ENCODE measurements at places on chromosomes 16 and 17.

DNA sequence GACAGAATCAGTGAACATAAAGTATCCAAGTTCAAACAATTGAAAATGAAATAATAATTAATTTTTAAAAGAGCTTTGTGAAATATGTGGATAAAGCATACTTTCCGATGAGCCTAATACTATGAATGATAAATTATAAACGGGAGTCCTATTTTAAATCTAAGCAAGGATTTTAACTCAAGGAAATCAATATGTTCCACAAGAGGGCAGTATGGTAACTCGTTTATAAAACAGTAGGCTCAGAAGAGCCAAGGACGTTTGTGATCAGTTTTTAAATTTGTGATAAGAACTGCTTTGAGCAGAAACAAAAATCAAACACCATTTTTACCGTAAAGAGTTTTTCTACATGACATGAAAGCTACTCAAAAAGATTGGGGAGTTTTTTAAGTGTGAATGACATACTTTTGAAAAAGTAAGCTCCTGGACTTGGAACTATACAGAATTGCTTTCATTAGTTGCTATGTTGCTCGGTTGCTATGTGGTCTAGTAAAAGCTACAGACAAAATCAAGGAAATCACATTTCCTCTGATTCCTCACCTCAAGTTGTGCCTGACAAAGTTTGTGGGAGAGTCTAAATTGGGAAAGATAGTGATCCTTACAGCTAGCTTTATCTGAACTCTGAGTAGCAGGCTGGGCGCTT is 11.8 kb upstream of the TEKT1 start:
- peak; percentile 16 for DNase-seq

DNA sequence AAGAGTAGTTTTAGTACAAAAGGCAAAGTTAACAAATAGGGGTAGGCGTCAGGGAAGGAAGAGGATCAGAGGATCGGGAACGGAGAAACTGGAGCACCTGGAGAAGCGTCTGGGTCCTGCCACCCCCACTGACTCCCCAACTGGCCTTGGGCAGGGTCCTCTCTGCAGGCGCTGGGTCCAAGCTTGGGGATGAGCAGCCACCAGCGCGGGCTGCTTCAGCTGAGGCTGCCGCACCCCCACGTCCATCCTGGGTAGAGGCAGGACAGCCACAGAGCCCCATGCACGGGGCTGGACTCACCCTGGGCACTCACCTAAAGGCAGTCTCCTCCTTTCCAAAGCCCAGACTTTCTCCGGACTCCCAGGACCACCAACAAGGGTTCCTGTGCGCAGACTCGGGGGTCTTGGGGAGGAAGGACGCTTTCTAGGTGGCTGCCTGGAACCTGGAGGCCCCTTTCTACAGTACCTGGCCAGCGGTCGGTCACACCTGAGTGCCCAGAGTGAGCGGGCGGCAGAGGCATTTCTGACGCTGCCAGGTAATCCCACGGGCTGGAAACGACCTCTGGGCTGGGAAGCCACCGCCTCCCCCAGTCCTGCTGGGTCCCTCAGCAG is 1.1 kb downstream of the HS3ST6 start:
- DNase-seq, result no peak

- DNase-seq, result no peak
Observed at GRCh38 chr16:73418691-73419090, 370.8 kb upstream of the ZFHX3 start.

DNA sequence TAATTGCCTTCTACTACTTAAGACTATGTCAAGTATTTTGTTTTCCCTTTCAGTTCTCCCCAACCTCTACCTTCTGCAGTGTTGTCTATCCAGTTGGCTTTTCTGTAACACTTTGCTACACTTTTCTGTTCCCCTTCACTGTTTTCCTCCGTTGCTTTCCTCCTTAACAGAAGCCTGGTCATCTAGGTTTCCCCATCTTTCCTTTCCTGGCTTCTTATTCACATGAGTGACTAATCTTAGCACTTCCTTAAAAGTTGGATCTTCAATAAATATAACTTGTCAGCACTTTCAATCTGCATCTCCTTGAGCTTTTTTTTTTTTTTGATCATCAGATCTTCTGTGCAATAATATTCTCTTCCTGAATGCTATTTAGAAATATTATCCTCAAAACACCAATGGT is 2.8 kb upstream of the SLFN11 start:
- DNase-seq, result no peak

DNA sequence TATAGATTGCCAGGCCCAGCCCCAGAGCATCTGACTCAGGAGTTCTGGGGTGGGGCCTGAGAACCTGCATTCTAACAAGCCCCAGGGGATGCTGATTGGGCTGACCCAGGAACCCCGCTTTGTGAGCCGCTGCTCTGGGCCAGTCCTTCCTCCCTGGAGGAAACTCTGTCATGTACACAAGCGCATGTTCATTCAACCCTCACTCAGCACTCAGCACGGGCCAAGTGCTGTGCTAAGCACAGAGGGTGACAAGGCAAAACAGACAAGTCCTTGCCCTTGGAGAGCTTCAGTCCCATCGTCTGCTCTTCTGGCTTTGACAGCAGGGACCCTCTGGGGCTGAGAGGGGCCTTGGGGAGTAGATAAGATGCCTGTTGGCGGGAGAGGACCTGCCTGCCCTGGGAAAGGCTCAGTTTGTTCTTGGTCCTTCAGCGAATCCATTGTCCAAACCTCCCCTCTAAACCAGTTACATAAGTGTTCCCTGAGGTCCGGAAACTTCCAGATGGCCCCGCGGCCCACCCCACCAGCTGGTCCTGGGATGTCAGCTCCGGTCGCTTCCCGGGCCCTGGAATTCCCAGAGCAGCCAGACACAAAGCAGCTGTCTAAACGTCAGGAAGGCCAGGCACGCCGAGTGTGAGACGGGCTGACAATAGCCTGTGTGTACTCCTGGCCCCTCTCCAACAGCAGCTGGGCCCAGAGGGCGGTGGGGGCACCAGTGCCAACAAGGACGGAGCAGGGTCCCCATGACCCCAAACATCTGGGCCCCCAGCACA is 88.8 kb downstream of the ZDHHC7 start:
- DNase-seq, result no peak

DNA sequence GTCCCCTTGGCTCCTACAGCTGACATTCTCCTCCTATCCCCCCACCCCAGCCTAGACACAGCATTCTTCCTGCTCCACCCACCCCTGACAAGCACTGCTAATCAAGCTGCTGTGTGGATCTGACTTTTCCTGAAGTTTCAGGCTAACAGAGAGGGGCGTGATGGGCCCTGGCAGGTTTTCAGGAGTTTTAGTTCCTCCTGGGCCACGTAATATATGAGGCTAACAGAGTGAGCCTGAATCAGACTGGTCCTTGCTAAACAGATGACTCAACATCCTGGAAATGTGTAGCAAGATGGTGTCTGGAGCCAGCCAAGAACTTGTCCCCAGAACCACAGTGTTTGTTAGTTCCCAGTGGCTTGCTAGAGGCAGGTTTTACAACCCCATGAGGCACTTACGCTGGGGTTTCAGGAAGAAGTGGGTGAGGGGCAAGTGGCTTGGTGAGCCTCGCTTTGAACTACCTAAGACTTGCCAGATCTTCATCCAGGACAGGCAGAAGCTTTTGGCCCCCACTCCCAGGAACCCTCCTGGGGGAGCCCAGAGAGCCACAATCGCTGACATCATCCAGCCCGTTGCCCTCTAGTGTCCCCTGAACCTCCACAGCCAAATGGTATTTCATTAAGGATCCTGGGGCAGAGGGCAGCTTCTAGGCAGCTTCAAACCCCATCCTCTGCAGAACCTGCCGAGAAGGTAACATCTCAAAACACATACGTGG is 15.9 kb downstream of the TMEM92 start:
- peak; percentile 96 for DNase-seq

DNA sequence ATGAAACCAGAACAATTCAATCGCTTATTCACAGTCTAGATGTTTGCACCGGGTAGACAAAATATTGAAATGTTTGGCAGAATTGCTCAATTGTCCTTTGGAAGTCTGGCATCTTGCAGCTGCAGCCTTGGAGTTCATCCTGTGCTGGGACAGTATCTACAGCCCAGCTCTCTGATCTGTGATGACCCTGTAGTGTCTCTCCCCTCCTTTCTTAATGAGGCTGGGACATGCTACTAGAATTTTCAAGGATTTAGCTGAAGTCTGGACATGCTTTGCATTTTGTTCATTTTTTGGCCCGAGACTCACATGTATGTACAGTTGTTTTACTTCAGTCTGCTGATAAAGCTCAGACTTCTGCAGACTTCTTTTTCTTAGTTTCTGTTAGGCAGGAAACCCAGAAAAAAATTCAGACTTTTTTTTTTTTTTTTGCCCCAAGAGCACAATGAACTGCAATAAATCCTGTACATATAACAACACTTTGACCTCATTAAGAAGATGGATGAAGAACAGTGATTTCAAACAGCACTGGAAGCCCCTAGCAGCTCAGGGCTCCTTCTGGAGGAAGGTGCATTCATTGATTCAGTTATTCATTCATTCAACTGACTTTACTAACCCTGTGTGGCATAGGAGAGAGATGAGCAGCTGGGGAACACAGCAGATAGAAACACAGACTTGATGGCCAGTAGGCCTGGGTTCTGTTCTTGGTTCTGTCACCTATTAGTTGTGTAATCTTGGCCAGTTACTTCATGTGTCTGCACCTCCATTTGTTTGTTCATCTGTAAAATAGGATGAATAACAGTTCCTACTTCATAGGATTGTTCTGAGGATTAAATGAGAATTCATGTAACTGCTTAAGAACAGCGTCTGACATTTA is 210.0 kb downstream of the MAP2K4 start:
- DNase-seq, result no peak

GRCh38 chr16:86211800-86212199 is 298.5 kb upstream of the FOXF1 start:
- DNase-seq, result no peak

- DNase-seq, result no peak
Observed at GRCh38 chr16:88289001-88289400, 93.8 kb upstream of the ZNF469 start.

DNA sequence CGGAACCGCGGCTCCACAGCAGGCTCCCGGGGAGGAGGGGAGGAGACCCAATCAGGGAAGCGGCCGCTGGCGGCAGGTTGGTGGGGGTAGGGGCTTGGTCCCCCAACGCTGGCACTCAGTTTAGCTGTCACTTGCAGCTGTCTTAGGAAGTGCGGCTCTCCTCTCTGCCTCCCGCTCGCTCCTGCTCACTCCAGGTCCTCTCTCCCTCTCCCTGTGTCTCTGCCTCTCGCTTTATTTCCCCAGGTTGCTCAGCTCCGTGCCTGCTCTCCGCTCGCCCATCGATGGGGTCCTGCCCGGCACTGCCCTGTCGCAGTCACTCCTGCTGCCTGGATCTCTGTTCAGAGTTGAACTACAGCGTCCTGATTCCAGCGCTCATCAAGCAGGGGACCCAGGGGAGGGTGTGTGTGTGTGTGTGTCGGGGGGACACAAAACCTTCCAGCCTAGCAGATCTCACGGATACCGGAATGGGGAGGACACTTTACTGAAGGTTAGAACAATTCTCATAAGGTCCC is 145.6 kb downstream of the ENGASE start:
- no peak for DNase-seq

DNA sequence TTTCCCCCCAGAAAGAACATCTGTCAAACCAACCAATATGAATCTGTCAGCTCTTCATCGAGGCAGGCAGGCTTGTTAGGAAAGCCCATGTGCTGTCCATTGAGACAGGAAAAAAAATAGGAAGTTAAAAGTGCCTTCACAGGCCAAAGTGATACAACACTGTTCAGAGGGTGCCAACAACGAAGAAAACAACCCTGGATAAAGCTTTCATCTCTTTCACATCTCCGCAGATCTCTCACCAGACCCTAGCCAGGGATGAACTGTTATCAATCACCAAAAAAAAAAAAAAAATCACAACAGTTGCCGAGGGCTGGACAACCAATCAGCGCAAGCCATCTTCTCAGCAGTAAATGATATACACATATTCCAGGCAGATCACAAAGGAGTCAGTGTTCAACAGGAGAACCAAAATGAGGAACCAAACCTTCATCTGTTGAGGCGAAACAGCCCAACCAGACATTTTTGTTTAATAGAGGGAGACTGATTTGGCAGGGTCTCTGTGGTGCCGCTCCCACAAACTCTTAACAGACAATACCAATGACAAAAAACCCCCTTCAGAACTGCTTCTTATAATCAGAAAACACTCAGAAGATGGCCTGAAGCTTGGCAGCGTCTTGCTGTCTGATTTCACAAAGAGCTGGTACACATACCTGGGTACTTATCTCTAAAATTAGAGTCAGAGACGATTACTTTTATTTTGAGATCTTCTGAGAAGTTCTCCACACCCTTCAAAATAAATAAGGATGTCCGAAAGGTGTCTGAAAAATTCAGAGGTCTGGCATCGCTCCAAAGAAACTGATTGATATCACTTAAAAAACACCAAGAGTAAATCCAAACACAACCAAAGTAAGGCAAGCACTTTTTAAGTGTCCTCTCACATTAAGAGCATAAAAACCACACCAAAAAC is 1.8 kb downstream of the MAP3K14 start:
- DNase-seq, result no peak

DNA sequence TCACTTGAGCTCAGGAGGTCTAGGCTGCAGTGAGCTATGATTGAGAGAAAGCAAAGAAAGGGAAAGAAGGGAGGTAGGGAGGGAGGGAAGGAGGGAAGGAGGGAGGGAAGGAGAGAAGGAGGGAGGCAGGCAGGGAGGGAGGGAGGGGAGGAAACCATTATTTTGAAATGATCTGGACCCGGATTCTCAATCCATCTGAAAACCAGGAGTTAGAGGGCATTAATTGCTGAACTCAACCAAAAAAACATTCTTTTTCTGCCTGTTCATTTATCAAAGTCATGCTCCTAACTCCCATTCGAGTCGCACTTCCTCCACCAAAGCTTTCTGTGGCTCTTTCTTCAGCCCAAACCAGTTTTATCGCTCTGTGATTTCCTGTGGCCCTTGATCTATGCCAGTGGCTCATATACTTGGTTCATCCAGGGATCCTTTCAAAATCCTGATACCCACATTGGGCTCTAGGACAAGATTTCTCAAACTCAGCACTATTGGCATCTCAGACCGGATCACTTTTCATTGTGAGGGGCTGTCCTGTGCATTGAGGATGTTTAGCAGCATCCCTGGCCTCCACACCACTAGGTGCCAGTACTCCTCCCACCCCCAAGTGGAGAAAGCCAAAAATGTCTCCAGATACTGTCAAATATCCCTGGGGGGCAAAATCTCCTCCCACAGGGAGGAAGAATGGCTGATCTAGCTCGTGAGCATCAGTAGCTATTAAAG is 38.2 kb downstream of the CMTM4 start:
- no peak for DNase-seq

- DNase-seq, result no peak
Observed at GRCh38 chr17:81034168-81034777, 678 bp upstream of the BAIAP2 start.

GRCh38 chr17:27818401-27819105 is 18.2 kb upstream of the NOS2 start:
- no peak for DNase-seq

GRCh38 chr17:82837586-82838320 is 2.1 kb downstream of the ZNF750 start:
- no peak for DNase-seq

GRCh38 chr17:27888945-27889344 is 4.2 kb downstream of the LYRM9 start:
- DNase-seq, result no peak

- peak; percentile 74 for DNase-seq
Observed at GRCh38 chr16:58638148-58639036, 8.8 kb upstream of the CNOT1 start.

GRCh38 chr17:2170023-2170422 is 115.1 kb downstream of the HIC1 start:
- DNase-seq, result no peak
